ENCODE measurements at places on chromosomes 1 and 21.
A peak's percentile ranks its signal among the peaks of the same experiment; 100 is the strongest.

- DNase-seq, result no peak
Observed at GRCh38 chr1:109253803-109254620, 4.7 kb downstream of the CELSR2 start.

GRCh38 chr1:26218906-26219494 lies 15.0 kb upstream of the CEP85 start:
- DNase-seq, result no peak

- DNase-seq, result no peak
Observed at GRCh38 chr1:211677659-211678058, 2.2 kb upstream of the NEK2 start.

DNA sequence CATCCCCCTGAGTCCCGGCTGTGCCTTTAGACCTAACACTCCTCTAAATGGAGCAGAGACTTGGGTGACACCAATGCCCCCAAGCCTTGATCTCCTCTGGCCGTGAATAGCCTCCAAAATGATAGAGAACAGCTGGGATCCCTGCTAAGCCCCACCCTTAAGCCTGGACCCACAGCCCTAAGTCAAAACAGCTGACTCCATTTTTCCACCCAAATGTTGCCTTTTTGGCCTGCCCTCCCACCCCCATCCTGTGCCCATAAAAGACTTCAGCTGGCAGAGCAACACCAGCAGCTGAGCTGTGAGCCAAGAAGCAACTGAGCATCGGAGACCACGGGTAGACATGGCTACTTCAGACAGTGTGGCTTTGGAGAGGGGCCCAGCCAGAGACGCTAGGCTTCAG lies 420.8 kb downstream of the NPHP4 start:
- DNase-seq, result no peak

DNA sequence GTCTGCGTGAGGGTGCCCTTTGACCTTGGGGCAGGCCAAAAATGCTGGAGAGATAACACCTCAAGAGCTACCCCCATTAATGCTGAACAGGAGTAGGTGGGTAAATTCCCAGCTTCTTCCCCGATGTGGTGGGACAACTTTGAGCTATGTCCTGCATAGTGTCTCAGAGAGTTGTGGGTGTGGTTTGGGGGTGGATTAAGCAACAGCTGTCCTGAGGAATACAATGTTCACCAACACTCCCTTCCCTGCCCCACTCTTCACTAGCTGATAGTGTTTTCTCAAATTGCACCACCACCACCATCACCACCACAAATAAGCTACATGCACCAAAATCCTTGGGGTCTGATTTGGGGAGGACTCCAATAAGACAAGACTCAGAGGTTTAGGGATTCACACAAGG lies 258.4 kb downstream of the HLX start:
- no peak for DNase-seq

DNA sequence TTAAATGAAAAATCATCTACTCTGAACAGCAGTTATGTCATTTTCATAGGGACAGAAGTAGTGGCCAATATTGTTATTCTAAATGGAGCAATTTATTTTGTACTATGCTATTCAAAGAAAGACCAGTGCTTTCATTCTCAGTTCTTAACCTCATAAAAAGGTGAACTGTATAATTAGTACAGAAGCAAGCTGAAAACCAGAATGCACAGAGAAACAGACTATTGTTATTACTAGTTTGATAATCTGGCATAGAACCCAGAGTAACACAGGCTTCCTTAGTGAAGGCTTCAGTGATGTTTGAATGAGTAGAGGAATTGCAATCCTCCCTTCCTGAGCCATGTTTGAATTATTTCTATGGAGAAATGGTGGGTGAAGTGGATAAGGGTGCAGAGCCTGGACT lies 131.6 kb upstream of the LRRC7 start:
- DNase-seq, result no peak

DNA sequence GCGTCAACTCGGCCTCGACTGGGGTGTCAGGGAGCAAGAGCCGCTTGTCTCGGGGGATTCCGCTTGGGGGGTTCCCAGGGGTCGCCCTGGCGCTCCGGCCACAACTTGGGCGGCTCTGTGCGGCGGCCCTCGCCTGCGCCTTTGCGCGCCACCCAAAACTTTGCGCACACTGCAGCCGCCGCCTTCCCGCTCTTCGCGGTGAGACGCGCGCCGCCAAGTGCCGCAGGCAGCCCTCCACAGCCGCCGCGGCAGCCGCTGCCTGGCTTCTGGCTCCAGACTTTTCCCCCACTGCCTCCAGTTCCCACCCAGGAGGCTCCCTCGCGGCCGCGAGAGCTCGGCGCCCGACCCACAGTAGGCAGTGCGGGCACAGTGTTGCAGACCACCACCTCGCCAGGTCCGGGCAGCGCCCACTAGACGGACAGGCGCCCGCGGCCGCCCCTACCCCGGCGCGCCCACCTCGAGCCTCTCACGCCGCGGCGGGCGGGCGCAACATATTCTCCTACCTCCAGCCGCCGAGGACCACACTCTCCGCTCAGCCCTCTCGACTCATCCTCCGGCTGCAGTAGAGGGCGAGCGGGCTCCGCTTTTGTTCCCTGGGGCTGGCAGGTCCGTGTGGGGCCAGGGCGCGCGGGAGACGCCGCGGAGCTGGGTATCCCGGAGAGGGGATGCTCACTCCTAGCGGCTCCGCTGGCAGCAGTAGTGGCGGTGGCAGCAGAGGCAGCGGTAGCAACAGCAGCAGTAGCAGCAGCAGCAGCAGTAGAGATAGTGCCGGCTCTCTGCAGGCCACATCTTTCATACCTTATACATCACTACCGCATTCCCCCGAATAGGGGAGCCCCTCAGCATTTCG lies 296.6 kb downstream of the OMA1 start:
- peak; percentile 4 for DNase-seq

- no peak for DNase-seq
Observed at GRCh38 chr1:209815490-209815889, 9.5 kb upstream of the IRF6 start.

DNA sequence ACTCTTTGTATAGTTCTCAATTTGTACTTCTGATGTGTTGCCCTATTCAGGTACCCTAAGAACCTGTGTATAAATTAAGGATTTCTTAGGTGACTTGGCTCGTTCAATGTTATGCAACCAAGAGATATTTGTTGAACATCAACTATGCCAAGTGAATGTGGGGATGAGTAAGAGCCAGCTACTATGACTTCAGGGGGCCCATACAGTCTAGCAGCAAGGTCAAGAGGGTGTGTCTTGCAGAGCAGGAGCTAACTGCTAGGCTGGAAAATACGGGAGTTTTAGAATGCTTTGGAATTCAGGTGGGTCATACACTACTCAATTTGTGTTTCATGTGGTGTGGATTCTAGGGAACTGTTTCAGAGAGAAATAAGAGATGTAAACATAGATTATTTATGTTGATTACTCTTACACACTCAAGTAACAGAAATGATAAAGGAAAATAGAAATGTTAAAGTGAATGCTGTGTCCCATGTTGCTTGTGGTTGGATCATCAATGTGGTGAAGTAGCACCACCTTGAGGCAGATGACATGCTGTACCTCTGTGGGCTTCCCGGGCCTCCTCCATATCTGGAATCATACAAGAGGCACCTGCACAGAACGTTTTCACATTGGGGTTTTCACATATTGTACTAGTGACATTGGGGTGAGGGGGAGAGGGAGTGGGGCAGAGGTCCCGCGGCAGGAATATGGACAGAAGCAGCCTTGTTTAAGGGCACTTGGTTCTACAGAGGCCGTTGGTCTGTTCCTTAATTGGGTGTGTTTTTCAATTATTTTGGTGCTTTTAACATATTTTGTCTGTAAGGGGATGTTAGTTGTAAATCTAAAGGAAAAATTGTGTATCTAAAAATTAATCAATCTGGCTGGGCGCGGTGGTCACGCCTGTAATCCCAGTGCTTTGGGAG lies 12.4 kb downstream of the ARPC5 start:
- no peak for DNase-seq

- no peak for DNase-seq
Observed at GRCh38 chr21:16073586-16073985, 343.8 kb downstream of the USP25 start.

DNA sequence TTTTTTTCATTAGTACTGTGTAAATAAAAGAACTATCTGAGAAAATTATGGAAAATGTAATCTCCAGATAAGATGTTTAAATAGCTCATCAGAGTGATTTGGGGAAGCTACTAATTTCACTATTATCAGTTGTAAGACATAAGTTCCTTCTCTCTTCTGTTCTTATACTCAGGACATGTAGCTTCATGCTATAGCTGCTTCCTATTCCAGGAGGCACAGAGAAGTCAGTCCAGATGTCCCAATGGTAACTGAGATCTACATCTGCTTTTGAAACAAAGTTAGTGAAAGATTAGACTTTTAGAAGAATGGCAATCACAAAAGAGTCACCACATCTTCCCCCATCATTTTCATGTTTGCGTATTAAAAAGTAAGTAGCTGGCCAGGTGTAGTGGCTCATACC lies 5.6 kb downstream of the MAP3K21 start:
- DNase-seq, result no peak

GRCh38 chr1:89125913-89126580 lies at the start of gene GBP2:
Gene GBP2 (minus strand): TSS chr1:89126114. CDS start chr1:89121966, 4,148 bp downstream.
- no peak for DNase-seq

- DNase-seq, result peak; percentile 18
Observed at GRCh38 chr1:233394860-233395717, 67.6 kb downstream of the MAP3K21 start.

DNA sequence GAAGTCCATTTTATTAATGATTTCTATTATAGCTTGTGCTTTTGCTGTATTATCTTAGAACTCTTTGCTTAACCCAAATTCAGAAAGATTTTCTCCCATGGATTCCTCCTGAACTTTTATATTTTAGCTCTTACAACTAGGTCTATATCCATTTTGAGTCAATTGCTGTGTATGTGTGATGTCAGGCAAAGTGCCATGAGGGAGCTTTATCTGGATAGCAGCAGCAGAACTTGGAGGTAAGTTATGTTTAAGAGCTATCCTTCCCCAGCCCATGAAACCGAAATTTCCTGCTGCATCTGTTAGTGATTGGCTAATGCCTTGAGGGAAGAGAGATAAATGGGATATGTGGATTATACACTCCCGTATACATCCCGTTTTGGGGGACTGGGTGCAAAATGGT lies 29.9 kb downstream of the ADAM30 start:
- DNase-seq, result no peak

DNA sequence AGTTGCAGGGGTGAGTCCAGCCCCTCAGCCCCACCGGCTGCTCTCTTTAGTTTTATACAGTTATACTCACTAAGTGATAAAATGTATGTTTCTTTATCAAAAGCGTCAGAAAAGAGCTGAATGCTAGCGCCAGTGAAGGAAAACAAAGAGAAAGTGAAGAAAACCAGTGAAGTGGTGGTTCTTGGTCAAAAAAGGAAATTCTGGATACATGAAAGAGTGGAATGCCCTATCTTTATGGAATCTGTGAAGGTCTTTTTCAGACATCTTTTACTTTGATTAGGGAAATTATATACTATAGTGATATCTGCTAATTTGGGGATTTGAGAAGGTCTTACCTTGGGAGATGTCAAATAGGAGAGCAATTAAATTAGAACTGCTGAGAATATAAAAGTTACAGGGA lies 41.3 kb downstream of the GPR3 start:
- no peak for DNase-seq

DNA sequence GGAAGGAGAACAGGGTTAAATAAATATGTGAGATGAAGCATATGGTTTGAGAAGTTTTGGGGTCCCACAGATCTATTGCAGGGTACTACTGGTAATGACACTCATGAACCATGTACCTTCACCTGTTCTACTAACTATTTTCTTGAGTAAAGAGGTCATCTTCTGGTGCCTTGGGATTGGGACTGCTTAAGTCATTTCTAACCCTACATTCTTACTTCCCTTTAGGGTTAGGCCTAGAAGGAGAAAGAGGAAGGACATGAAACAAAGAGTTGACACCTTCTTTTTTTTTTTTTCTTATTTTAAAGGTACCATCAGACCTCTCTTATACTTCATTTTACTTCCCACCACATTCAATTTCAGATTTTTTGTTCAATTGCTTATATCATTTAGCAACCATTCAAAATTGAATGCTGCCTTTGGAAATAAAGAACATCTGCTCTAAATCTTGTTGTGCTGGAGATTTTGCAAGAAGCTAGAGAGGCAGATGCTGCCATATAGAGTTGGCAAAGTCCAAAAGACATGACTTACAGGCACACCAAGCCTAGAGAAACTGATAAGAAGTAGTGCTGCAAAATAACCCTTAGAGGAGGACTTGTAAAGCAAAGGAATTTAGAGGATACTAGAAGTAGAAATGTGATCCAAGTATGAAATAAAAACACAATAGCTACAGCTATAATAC lies 374.4 kb upstream of the ST6GALNAC5 start:
- no peak for DNase-seq

DNA sequence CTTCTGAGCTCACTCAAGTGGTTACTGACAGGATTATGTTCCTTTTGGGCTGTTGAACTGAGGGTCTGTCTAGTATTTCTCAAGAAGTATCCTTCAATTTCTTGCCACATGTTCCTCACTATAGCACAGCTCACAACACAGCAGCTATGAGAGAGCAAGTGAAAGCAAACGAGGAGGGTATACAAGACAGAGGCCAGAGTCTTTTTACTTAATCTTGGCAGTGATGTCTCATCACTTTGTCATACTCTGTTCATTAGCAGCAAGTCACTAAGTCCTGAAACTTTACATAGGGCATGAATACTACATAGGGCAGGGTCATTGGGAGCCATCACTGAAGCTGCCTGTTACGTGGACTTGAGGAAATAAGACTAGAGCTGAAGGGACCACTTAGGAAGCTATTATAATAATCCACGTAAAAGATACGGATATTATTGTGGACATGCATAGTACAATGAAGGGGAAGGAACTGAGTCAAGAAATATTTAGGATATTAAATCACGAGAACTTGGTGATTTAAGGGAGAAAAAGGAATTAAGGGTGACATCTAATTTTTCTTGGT lies 63.7 kb downstream of the SLC30A7 start:
- DNase-seq, result no peak

- DNase-seq, result no peak
Observed at GRCh38 chr21:28641731-28642130, 350.9 kb downstream of the LTN1 start.

DNA sequence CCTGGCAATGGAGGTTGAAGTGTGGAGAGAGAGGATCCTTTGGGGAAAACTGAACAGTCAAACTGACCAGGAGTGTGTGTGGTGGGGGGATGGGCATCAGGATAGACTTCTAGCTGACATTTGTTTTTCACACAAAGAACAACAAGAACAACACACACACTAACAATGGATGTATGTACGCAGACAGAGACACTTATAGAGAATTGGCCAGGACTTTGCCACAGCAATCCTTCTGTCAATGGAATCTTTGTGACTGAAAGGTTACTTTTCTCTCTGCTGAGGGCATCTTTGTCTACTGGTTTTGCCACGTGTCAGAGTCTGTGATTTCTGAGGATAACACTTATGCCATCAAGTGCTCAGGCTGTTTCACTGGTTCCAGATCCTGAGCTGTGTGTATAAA lies 12.4 kb upstream of the FCGR2A start:
- DNase-seq, result no peak

GRCh38 chr1:29945426-29945825 lies 709.1 kb downstream of the PTPRU start:
- DNase-seq, result no peak

Measured in smooth muscle cell of the brain vasculature (primary cell).